ENCODE measurements at places on chromosomes 5 and 9.

DNA sequence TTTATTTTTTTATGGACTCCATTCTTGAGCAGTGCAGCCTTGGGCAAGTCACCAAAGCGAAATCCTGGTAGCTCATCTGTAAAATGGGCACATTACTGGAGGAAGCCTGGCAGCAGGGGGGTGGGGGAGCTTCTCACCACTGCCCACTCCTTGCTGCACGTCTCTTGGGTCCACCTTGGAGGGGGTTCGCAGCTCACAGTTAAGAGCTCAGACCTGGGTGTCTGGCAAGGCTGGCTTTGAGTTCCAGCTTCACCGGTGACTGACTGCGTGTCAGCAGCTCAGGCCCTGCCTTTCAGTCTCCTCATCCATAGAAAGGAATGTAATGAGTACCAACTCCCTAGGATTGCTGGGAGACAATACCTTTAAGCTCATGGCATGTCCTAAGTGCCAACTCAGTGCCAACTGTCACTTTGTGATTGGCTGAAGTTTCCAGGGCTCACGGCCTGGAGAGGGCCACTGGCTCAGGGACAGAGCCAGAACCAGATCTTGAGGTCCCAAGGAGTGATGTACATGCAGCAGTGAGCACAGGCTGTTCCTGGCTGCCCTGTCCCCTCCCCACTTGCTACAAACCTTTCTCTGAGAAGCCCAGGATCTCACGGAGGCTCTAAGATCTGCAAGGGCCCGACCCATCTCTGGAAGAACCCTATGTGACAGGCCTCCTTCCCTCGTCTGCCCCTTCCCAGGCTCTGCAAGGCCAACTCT, 72.9 kb downstream of the C9orf50 start:
- DNase-seq, result no peak

DNA sequence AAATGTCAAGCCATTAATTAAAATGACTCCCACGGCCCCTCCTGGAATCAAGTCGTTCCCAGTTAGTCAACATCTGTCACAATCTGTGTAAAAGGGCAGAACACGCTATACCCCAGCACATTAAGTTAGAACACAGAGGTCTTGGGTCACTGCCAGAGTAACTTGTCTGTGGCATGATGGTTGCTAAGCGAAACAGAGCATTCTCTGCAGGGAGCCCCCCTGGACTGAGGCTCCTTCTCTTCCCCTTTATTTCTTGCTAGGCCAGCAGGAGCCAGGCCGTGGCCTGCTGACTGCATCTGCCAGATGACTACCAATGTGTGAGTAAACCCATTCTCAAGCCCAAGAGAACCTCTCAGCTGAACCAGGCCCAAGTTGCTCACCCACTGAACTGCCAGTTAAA, 51.9 kb upstream of the ZBED3 start:
- DNase-seq, result no peak

- no peak for DNase-seq
Observed at GRCh38 chr5:38319491-38319890, 61.1 kb downstream of the EGFLAM start.

DNA sequence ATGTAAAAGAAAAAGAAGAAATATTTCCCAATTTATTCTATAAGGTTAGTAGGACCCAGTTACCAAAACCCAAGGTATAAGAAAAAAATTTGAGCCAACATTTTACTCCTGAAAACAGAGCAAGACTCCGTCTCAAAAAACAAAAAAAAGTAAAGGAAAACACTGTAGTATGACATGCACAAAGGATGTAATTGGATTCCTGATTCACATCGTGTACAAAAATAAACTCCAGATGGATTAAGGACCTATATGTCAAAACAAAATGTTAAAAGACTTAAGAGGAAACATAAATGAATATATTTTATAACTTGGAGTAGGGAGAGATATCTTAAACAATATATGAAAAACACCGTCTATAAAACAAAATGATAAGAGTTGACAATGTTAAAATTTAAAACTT, 13.8 kb downstream of the PHYKPL start:
- DNase-seq, result no peak

GRCh38 chr5:65482736-65483545, 1.2 kb upstream of the ADAMTS6 start:
- no peak for DNase-seq

GRCh38 chr9:72773570-72773969, 179.3 kb downstream of the ALDH1A1 start:
- DNase-seq, result no peak

- DNase-seq, result no peak
Observed at GRCh38 chr9:79580055-79580454, 8.3 kb downstream of the TLE4 start.

DNA sequence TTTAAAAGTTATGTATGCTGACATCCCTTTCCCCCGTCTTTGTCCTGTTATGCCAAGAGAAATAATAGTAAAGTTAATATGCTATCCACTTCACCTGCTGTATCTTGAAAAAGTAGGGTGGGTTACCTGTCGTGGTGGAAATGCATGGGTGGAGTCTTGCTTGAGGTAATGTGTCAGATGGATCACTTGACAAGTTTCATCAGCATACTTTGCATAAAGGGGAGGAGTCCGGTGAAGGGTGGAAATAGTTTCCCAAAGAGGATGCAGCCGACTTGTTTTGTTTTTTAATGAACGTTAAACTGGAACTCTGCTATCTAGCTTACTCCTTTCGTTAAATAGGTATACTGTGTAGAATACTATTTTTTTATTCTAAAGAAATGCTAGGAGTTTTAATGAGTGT, 9.0 kb upstream of the DMRT3 start:
- DNase-seq, result no peak

GRCh38 chr9:78479441-78479840, 182.5 kb downstream of the PSAT1 start:
- DNase-seq, result no peak

GRCh38 chr5:144458216-144458615, 287.5 kb downstream of the KCTD16 start:
- DNase-seq, result no peak

Data from stimulated activated CD4-positive, alpha-beta T cell treated with anti-CD3 and anti-CD28 coated beads, Interleukin-1b, Interleukin-23, amount 100 ng/mL, for 48 hours (primary cell).